Activated naive CD4-positive, alpha-beta T cell (primary cell): ENCODE measurements at places on chromosomes 1 and 21.

DNA sequence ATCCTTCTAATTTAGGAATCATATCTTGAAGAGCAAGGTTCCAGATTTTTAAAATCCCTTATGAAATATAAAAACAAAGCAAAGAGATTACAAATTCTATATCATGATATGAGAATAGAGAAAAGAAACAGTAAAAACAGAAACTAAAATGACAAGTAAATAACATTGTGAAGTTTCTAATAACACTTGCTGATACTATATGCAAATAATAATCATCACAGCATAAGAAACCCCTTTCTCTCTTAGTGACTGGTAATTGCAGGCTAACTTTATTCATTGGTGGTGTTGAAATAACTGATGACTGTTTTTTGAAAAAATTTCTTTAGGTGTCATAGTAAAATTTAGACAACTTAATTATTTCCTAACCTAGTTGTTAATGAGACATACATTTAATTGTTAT is 281.6 kb downstream of the PLA2G4A start:
- DNase-seq = no peak

DNA sequence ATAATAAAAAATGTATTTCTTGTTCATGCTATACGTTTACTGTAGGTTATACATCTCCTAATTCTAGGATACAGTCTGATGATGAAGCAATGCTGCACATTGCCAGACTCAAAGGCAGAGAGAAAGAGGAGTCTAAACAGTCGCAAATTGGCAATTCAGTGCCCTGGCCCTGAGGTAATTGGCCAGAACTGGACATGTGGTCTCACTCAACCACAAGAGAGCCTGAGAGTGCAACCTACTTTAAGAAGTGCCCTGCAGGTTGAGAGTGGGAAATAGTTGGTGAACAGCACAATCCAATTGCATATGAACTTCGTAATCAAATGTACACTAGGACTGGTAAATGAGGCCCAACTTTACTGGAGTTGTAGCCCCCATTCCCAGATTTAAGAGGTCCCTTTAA is 5.0 kb upstream of the SLC35A3 start:
- no peak for DNase-seq

- DNase-seq = no peak
Measured at GRCh38 chr1:29698033-29698432, 461.7 kb downstream of the PTPRU start.

DNA sequence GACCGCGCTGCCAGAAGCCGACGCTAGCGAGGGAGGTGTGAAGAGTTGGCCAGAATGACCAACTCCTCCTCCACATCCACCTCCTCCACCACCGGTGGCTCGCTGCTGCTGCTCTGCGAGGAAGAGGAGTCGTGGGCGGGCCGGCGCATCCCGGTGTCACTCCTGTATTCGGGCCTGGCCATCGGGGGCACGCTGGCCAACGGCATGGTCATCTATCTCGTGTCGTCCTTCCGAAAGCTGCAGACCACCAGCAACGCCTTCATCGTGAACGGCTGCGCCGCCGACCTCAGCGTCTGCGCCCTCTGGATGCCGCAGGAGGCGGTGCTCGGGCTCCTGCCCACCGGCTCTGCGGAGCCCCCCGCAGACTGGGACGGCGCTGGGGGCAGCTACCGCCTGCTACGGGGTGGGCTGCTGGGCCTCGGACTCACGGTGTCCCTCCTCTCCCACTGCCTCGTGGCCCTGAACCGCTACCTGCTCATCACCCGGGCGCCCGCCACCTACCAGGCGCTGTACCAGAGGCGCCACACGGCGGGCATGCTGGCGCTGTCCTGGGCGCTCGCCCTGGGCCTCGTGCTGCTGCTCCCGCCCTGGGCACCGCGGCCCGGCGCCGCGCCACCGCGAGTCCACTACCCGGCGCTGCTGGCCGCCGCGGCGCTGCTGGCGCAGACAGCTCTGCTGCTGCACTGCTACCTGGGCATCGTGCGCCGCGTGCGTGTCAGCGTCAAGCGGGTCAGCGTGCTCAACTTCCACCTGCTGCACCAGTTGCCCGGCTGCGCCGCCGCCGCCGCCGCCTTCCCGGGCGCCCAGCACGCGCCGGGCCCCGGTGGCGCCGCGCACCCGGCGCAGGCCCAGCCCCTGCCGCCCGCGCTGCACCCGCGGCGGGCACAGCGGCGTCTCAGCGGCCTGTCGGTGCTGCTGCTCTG is 1.2 kb downstream of the GPR88 start:
- DNase-seq = no peak

GRCh38 chr1:22870201-22870871 is 102.3 kb downstream of the LACTBL1 start:
- DNase-seq = no peak

GRCh38 chr1:18890706-18891425 is 11.5 kb downstream of the ALDH4A1 start:
- no peak for DNase-seq

GRCh38 chr1:54519709-54520108 is 28.3 kb upstream of the ACOT11 start:
- no peak for DNase-seq

DNA sequence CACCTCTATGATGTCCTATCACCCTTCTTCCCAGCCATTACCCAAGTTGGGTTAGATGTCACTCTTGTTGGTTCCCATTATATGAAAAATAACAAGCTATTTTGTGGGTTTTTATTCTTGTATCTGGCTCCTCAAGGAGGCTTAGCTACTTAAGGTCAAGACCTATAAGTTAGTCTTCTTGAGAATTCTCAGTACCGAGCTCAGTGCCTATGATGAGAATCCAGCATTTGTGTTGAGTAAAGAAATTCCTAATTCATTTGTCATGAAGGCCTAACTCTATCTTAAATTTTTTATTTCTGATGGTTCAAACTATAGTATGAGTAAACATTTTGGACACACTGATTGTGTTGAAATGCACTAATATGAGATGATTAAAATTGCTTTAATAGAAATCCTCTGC is 15.9 kb downstream of the NUF2 start:
- DNase-seq = no peak
